Activated T-cell treated with anti-CD3 and anti-CD28 coated beads, Interleukin-2, amount 50 U/mL, for 72 hours (primary cell): ENCODE measurements at places on chromosomes 11 and 22. TPM values are rescaled to one million over a fixed set of nuclear protein-coding genes. Genes with fewer than 3 reads are reported as not detected.
A peak's percentile ranks its signal among the peaks of the same experiment; 100 is the strongest.

Gene CD248
- 3.9 TPM for total RNA-seq

Gene OR52I1
- total RNA-seq: not detected

DNA sequence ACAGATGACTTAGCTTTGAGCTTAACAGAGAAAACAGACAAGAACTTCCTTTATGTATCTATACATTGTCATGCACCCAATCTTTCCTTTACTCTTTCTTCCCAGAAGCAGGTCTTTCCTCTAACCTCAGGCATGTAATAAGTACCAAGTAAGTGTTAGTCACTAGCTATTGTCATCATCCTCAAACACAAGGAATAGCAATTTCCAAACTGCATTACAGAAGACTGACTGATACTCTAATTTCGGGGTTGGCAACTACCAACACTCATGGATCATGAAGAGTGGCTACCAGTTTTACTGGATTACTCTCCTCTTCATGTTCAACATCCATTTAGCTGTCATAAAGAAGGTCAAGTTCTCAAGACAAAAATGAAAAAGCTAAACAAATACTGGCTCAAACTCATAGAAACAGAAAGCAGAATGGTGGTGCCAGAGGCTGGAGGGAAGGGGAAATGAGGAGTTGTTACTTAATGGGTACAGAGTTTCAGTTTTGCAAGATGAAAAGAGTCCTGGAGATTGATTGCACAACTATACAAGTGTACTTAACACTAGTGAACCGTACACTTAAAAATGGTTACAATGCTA lies 111.6 kb downstream of the SIK3 start:
- H3K27ac ChIP-seq: peak overlapping the region; percentile 51
- H3K4me3 ChIP-seq: peak overlapping the region; percentile 57
- H3K4me1 ChIP-seq: peaks cover 86% of the 10 kb centered on the region
- H3K27me3 ChIP-seq: no peaks in the 10 kb centered on the region
- peak; percentile 25 for DNase-seq
- no peaks in the 10 kb centered on the region for H3K36me3 ChIP-seq

DNA sequence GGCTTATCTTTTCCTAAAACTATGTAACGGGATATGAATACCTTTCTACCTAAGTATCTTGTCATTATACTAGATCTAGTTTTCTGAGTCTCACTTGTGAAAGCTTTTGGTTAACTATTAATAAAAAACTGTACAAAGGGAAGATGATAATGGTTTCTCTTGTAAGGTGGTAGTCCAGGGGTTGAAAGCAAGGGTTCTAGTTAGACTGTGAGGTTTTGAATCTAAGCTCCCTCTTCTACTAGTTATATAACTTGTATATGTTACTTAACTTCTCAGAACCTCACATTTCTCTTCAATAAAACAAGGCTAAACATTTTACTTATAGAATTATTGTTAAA lies 54.3 kb downstream of the ARHGEF12 start:
- H3K36me3 ChIP-seq: peaks cover 5% of the 10 kb centered on the region
- H3K27ac ChIP-seq: no peak overlapping the region
- H3K27me3 ChIP-seq: peaks cover 31% of the 10 kb centered on the region
- no peaks in the 10 kb centered on the region for H3K4me1 ChIP-seq
- H3K4me3 ChIP-seq: no peak overlapping the region
- DNase-seq: no peak

DNA sequence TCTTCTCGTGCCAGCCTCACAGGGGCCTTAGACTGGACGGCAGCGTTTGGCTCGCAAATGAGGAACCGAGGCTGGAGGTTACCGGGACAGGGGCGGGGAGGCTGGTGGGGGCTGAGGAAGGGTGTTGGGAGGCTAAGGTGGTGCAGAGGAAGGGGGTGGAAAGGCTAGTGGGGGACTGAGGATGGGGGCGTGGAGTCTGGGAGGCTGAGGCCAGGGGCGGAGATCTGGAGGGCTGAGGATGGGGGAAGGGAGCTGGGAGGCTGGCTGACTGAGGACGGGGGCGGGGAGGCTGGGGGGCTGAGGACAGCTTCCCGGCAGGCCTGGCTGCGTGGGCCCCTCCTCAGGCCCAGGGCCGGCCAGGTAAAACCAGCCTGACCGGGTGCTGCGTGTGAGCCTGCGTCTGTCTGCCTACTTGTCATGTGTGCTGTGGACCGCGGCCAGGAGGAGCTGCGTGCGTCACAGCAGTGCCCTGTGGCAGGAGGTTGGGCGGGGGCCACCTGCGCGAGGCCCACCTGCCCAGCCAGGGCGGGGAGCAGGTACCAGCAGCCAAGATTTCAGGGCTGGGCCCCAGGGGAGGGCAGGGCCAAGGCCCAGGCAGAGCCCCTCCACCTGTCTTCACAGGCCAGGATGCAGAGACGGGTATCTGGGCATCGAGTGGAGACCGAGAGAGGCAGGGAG lies 9.4 kb upstream of the PIM3 start:
- H3K4me3 ChIP-seq: no peak overlapping the region
- DNase-seq: no peak
- no peaks in the 10 kb centered on the region for H3K27me3 ChIP-seq
- no peaks in the 10 kb centered on the region for H3K36me3 ChIP-seq
- H3K27ac ChIP-seq: no peak overlapping the region
- H3K4me1 ChIP-seq: no peaks in the 10 kb centered on the region

DNA sequence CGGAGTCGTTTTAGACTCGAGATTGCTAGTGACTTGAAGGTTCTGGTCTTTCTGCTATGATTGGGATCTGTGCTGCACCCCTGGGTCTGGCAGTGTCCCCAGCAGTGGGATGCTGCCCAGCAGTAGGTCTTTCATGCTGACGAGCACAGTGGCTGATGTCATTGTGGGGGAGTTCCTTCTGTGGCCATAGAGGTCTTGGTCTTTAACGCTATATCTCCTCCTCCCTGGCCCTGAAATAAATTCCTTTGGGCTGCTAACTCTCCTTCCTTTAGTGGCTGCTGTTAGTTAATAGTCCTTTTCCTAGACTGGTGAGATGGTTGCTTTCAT lies 136.3 kb downstream of the TEAD1 start:
- no peaks in the 10 kb centered on the region for H3K36me3 ChIP-seq
- peaks cover 14% of the 10 kb centered on the region for H3K4me1 ChIP-seq
- H3K27me3 ChIP-seq: peaks cover 64% of the 10 kb centered on the region
- DNase-seq: no peak
- H3K27ac ChIP-seq: no peak overlapping the region

GRCh38 chr11:63554877-63555223 lies 8.3 kb downstream of the PLAAT2 start:
- H3K4me1 ChIP-seq: peaks cover 55% of the 10 kb centered on the region
- no peaks in the 10 kb centered on the region for H3K36me3 ChIP-seq
- no peak overlapping the region for H3K4me3 ChIP-seq
